ENCODE measurements at places on chromosomes 2 and 18.

GRCh38 chr2:109144721-109145120 is 15.7 kb downstream of the SH3RF3 start:
- no peak for ATAC-seq

DNA sequence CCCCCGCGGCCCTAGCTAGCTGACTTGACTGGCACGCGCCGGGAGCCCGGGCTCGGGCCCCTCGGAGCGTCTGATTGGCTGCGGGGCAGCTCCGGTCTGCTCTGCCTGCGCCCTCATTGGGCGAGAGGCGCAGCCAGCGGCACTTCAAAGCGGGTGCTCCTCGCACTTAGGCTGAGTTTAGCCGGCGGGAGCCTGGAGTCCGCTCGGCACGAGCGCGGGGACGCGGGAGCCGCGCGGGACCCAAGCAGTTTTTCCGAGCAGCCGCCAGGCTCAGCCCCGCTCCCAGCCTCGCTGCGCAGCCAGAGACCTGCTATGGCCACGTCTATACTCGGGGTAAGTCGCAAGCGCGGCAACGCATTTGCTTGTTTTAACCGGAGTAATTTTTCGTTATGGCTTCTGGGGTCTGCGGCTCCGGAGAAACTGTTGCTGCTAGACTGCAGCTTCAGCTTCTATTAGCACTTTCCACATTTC is at the start of gene SP9:
TSS of gene SP9 (plus strand) at position 174 of the 471 bp plus-strand sequence. CDS start at position 313, 139 bp downstream.
- no peak for ATAC-seq

- ATAC-seq: no peak
Measured at GRCh38 chr18:75073654-75074053, 135.3 kb downstream of the PTGR3 start.

- no peak for ATAC-seq
Measured at GRCh38 chr2:132460781-132461180, 44.2 kb downstream of the GPR39 start.

- no peak for ATAC-seq
Measured at GRCh38 chr18:54330768-54331548, 26.7 kb downstream of the STARD6 start.

- no peak for ATAC-seq
Measured at GRCh38 chr2:203080447-203081045, 65.9 kb downstream of the NBEAL1 start.

GRCh38 chr2:66426244-66427111 is 8.4 kb upstream of the MEIS1 start:
- ATAC-seq: no peak

GRCh38 chr18:37307181-37307580 is 258.4 kb downstream of the CELF4 start:
- no peak for ATAC-seq

GRCh38 chr2:215601990-215602721 is 166.3 kb upstream of the FN1 start:
- no peak for ATAC-seq

DNA sequence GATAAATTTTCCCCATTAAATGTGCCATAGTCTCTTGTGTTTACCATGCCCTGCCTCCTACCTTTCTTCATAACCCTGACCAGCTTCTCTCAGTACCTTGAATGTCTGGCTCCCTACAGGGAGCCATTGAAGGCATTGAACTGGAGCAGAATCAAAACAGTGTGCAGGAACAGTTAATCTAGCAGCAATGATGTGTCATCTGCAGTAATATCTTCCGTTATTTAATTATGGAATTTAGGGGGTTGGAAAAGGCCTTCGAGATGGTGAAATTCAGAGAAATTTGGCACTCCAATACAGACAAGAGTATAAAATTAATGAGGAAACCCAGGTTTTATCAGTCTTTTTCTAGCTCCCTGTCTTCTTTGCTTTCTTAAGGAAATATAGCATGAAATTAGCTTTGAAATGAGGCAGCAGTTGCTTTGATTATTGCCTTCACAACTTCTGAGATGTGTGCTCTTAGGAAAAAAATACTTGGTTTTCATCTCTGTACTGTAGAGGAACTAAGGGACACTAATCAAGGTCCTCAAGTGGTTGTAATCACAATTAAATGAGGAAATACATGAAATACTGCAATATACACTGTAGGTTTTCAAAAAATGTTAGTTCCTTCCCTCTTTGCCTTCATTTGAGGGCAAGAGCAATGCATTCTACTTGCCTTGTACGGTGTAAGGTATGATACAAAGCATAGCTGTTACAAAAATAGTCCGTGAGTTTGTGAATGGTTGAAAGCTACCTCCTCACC is 369.1 kb downstream of the SETBP1 start:
- ATAC-seq: no peak

GRCh38 chr2:112165296-112165695 is 27.1 kb downstream of the FBLN7 start:
- ATAC-seq: no peak

All from stimulated activated memory B cell treated with anti-CD40 and anti-IgM and Interleukin-4, amounts not matched to agents 10 μg/mL and 1 μg/mL and 100 μg/mL, for 72 hours (primary cell).